ENCODE measurements at places on chromosomes 3 and 15. TPM values are rescaled to one million over a fixed set of nuclear protein-coding genes. Genes with fewer than 3 reads are reported as not detected.

DNA sequence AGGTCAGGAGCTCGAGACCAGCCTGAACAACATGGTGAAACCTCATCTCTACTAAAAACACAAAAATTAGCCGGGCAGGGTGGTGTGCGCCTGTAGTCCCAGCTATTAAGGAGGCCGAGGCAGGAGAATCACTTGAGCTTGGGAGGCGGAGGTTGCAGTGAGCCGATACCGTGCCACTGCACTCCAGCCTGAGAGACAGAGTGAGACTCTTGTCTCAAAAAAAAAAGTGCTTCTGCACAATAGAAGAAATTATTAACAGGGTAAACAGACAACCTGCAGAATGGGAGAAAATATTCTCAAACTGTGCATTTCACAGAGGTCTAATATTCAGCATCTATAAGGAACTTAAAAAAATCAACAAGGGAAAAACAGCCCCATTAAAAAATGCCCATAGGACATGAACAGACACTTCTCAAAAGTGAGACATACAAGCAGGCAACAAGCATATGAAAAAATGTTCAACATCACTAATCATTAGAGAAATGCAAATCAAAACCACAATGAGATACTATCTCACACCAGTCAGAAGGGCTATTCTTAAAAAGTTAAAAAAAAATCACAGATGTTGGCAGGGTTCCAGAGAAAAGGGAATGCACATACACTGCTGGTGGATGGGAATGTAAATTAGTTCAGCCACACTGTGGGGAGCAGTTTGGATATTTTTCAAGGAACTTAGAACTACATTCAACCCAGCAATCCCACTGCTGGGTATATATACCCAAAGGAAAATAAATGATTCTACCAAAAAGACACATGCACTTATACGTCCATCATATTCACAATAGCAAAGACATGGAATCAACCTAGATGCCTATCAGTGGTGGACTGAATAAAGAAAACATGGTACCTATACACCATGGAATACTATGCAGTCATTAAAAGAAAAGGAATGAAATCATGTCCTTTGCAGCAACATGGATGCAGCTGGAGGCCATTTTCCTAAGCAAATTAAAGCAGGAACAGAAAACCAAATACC, 75.5 kb downstream of the MSL2 start:
- peaks cover 8% of the 10 kb centered on the region for H3K36me3 ChIP-seq
- H3K27ac ChIP-seq = no peak overlapping the region
- H3K27me3 ChIP-seq = peaks cover 6% of the 10 kb centered on the region

DNA sequence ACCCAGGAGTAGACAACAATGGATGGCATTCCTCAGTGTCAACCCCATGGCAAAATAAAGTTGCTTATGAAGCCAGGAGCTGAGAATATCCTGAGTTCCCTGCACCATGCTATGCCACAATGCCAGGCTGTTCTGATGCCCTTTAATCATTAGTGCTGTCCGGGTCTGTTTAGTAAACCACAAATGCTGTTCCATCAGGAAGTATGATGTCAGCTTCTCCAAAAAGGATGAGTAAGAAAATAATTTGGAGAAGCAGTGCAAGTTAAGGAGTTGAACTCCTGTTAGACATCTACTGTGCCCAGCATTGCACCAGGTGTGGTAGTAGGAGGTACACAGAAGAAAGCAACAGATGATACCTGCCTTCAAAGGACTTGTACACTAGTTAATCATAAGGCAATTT, 67.9 kb upstream of the GUCA1C start:
- no peak for DNase-seq
- H3K4me1 ChIP-seq = no peaks in the 10 kb centered on the region
- H3K27me3 ChIP-seq = peaks cover 6% of the 10 kb centered on the region
- no peaks in the 10 kb centered on the region for H3K36me3 ChIP-seq

DNA sequence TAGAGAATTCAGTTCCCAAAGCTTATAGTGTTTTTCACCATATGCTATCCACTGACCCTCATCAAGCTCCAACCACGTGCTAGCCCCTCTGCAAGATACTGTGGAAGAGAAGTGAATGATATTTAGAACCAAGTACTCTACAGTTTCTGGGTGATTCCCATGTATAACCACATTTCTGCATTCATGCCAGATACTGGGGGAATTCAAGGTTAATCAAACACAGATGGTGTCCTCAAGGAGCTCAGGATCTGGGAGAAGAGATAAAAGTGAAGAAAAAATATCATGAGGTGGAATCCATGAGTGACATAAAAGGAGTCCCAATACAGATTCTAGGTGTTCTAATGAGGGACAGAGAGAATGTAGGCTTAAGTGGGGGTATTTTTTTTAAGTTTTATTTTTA, 195.8 kb downstream of the FHIT start:
- no peaks in the 10 kb centered on the region for H3K4me1 ChIP-seq
- H3K27ac ChIP-seq = no peak overlapping the region
- no peak for DNase-seq
- H3K27me3 ChIP-seq = no peaks in the 10 kb centered on the region
- no peak overlapping the region for H3K4me3 ChIP-seq

- no peak overlapping the region for H3K4me3 ChIP-seq
- H3K27ac ChIP-seq = peak overlapping the region; percentile 4
- H3K4me1 ChIP-seq = peaks cover 7% of the 10 kb centered on the region
Measured at GRCh38 chr3:192905980-192906678, 11.5 kb downstream of the MB21D2 start.

GRCh38 chr3:37498126-37499039, 324.0 kb upstream of the LRRFIP2 start:
- H3K4me1 ChIP-seq = no peaks in the 10 kb centered on the region
- no peak overlapping the region for H3K4me3 ChIP-seq
- H3K27ac ChIP-seq = no peak overlapping the region
- DNase-seq = no peak
- H3K36me3 ChIP-seq = no peaks in the 10 kb centered on the region

The STARD9 gene
- total RNA-seq = 4.1 TPM

The ACKR4 gene
- total RNA-seq = 0.09 TPM
